NCI-H2107 (cell line): ENCODE measurements at places on chromosomes 1 and 21.
A peak's percentile ranks its signal among the peaks of the same experiment; 100 is the strongest.

- DNase-seq = no peak
These were observed 51.6 kb downstream of the PCBP3 start for GRCh38 chr21:45695086-45695485.

DNA sequence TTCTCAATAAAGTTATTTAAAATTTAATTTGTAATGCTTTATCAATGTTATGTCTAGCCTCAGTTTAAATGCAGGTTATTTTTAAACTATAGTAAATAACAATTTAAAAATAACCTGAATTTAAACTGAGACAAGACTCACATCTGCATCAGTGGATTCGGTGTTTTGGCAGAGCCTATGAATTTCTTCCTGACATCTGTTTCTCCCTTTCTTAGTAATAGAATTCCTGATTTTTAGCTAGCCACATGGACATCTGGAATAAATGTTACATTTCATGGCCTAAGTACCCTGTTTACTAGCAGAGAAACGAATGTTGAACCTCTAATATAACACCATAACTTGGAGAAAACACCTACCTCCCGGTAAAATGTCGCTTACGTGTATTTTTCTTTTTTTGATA, 1141.6 kb upstream of the ADGRL2 start:
- DNase-seq = no peak

DNA sequence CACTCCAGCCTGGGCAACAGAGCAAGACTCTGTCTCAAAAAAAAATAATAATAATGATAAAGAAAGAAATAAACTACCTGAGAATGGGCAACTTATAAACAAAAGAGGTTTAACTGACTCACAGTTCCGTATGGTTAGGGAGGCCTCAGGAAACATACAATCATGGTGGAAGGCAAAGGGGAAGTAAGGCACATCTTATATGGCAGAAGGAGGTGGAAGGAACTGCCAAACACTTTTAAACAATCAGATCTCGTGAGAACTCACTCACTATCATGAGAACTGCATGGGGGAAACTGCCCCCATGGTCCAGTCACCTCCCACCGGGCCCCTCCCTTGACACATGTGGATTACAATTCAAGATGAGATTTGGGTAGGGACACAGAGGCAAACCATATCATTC, 6.3 kb upstream of the EGLN1 start:
- DNase-seq = no peak

GRCh38 chr1:86200901-86201300, 44.3 kb upstream of the COL24A1 start:
- no peak for DNase-seq

DNA sequence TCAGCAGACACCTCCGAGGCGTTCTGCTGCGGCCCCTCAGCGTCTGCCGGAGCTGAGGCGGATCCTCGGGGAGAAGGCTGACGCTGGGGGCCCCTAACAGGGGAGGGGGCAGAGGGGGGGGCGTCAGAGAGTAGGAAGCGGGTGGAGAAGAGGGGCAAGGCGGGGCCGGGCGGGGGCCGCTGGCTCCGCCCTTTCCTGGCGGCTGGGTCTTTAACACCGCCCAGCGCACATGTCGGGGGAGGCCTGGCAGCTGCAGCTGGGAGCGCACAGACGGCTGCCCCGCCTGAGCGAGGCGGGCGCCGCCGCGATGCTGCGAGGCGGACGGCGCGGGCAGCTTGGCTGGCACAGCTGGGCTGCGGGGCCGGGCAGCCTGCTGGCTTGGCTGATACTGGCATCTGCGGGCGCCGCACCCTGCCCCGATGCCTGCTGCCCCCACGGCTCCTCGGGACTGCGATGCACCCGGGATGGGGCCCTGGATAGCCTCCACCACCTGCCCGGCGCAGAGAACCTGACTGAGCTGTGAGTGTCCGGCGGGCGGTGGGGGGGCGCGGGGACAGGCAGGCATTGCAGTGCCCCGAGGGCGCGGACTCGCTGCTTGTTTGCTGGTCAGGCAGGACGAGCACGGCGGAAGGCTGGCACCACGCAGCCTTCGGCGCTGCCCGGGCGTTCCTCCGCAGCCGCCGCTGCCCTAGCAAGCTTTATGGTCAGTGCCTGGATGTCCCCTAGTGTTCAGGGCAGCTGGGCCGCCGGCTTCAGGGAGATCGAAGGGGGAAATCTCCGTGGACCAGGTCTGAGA, at the start of gene NTRK1:
NTRK1 (plus strand) TSS at position 238 of the 796 bp plus-strand sequence; CDS start at position 308, 70 bp downstream.
- DNase-seq = peak; percentile 44

DNA sequence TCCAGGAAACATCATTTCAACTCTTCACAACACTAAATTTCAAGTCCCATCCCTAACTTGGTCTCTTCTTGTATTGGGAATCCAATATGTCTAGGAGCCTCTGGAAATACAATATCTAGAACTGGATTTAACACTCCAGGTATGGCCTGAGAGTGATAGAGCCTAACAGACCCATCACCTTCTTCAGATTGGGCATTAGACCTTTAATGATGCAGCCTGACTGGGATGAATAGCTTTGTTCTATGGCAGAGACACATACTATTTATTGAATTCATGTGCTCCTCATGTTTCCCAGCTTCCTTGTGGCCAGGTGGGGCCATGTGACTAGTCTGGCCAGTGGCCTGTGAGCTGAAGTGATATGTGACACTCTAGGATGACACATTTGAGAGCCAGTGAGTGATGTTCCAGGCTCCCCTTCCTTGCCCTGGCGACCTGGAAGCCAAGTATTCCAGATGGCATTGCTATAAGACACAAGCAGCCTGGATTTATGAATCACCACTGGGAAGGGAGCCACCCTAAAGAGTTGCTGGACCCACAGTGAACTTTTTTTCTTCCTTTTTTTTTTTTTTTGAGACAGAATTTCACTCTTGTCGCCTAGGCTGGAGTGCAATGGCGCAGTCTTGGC, 31.0 kb upstream of the POU3F1 start:
- no peak for DNase-seq

DNA sequence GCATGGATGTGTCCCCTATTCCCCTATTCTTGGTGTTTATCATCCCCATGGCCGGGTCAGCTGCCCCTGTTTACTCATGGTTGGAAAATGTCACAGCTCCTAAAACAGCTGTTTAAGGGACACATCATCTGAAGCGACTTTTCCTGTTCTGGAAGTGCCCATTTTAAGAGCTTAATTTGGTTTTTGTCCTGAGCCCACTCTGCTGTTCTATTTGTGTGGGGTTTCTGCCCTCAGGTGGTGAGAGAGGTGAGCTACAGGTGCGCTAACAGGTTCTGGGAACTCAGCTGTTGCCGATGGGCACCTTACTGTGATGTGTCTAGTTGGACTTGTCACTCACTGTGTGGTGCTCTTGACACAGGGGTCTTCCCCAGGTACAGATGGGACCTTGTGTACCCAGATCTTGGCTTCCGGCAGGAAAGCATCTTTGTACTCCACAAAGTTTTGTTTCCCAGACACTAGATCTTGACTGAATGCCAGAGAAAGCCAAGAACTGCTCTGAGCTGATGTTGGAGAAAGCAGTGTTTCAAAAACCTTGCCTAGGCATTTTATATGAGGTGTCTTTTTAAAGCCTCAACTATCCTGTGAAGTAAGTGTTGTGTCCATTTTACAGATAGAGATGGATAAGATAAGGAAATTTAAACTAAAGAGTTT, 59.0 kb upstream of the CD1D start:
- no peak for DNase-seq

DNA sequence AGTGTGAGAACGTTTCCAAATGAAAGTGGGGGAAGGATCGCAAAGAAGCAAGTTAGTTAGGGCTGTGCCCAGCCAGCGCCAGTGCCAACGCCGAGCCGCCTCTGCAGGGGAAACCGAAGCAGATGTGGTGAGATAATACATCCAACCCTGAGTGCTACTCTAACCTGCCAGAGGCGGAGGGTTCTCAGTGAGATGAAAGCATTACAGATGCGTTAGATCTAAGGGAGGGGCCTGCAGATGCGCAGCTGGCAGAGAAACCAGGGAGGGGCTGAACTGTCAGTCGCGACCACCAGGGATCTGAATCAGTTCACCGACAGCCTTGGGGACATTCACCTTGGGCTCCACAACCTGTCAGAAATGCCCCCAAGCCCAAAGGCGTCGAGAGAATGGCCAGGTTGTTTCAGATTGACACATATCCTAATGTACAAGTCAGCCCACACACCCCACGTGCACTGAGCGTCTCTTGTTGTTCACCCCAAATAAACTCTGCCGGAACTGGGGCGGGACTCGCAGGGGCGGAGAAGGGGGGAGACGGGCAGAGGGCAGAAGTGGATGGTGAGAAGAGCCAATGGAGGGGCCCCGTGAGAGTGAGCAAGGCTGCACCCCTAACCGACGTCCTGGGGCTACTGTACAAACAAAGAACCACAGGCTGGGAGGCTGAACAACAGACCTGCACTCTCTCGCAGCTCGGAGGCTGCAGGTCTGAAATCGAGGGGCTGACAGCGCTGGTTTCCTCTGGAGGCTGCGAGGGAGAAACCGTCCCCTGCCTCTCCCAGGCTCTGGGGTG, 8.7 kb upstream of the UMODL1 start:
- peak; percentile 59 for DNase-seq

DNA sequence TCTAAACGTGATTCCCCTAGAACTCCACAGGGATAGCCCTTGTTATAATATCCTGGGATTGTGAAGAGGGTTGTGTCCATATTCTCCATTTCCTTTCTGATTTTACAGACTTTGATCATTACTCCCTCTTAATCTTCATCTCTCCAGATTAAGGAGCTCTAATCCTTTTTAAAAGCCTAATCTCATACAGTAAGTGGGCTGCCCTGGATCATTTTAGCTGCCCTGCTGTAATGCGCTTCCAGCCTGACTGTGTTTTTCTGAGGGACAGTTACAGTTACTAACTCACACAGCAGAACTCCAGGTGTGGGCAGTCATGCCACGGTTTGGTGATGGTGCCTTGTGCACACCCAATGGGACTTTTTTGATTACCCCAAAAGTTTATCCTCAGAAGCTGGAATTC, 33.5 kb downstream of the PROX1 start:
- no peak for DNase-seq

DNA sequence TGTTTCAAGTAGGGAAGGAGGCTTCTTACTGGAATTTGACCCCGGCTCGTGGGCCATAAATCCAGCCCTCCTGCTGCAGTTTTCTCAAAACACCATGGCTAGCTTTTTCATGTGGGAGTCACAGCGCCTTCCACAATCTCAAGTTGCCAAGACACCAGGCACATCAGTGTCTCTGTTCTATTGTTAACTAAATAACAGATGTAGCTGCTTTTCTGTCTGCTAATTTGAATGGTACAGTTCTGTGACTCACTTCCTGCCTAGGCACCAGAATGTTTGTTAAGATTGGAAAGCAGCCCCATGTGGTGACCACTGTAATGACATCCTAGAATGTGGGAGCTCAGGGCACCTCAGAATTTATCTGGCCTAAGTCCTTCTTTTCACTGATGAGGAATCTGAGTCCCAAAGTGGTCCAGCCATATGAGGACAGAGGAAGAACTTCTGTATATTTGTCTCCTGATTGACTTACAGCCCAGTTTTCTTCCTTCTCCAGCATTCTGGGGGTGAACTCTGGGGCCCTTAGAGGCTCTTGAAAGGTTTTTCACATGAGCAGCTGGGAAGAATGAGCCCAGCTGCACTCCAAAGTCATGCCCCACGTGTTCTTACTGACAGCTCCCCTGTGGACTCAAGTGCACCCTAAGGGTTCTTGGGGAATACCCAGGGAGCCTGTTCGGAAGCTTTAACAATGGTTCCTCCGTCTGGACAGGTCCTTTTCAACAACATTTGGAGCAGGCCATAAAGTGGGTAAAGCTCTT, 27.5 kb downstream of the TRIM45 start:
- peak; percentile 68 for DNase-seq

DNA sequence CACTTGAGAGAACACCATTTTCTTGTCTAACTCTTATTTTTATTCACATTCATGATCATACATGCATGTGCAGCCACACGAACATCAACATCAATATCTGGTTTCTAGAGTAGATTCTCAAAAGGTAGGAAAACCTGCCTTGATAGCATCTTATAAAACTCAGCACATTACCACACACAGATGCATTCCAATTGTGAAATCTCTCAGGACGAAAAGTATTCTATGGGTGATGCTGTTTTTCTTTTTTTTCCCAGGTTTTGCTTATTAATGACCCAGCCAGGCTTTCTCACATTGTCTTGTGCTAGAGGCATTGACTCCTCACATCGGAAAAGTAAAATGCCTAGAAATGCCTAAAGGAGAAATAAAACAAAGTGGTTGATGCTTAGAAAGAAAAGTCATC, 562.8 kb downstream of the KIF26B start:
- DNase-seq = no peak

- peak; percentile 88 for DNase-seq
These were observed 58.4 kb upstream of the CACNA1E start for GRCh38 chr1:181424786-181425403.

DNA sequence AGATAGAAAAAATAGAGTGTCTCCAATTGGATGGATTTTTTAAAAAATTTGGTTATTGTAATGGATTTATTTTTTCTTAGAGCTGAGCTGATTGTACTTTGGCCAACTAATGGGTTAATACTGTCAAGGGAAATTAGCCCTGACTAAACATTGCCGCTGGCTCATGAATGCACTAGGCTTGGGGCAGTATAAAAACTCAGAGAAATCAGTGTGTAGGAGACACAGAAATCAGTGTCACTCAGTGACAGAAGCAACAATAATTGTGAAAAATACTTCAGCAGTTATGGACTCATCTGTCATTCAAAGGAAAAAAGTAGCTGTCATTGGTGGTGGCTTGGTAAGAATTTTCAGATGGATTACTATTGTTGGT, at the start of gene KMO:
KMO (plus strand) TSS at position 217 of the 370 bp plus-strand sequence; CDS start at position 284, 67 bp downstream.
- DNase-seq = no peak

- DNase-seq = no peak
These were observed 624 bp downstream of the CTSK start for GRCh38 chr1:150807249-150808023.

DNA sequence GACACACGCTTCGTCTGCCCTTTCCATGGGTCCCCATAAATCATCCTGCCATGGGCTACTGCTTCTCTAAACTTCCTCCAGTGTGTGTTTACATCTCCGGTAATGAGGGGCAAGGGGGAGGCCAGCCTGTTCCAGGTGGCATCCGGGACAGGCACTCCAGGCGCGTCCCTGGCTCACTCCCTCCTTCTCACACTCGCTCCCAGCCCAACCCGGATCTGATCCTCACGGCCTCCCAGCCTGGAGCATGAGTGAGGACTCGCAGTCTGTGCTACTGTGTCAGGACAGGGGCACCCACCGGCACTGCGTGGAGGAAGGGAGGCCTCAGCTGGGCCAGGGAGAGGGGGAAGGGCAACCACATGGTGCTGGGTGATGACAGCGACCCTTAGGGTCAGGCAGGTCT, 225.4 kb downstream of the TRABD2B start:
- DNase-seq = no peak

GRCh38 chr1:246674049-246674448, 50.2 kb upstream of the SCCPDH start:
- DNase-seq = no peak

GRCh38 chr1:24191860-24192259, 4.8 kb upstream of the IFNLR1 start:
- DNase-seq = no peak

DNA sequence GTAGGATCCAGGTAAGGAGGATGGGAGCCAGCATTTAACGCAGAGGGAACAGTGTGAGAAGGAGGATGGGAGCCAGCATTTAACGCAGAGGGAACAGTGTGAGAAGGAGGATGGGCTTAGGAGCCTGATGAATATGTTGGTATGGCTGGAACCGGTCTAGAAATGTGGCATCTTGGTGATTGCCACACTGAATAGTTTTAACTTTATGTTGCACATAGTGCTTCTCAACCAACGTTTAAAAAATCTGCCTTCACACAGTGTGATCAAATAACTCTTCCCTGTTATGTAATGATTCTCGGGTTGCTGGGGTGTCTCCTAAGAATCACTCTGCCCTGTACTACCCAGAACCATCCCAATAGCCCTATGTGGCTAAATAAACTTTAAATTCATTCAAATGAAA, 146.9 kb upstream of the DUSP10 start:
- no peak for DNase-seq
